ENCODE measurements at places on chromosomes 7 and 10.

DNA sequence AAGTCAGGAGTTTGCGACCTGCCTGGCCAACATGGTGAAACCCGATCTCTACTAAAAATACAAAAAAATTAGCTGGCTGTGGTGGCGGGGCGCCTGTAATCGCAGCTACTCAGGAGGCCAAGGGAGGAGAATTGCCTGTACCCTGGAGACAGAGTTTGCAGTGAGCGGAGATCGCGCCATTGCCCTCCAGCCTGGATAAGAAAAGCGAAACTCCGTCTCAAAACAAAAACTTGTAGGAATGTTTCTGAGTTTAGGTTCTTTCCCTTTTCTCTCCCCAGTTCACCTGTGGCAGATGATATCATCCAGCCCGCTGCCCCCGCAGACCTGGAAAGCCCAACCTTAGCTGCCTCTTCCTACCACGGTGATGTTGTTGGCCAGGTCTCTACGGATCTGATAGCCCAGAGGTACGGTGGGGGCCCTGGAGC lies 138.8 kb upstream of the BTBD16 start:
- DNase-seq: no peak

DNA sequence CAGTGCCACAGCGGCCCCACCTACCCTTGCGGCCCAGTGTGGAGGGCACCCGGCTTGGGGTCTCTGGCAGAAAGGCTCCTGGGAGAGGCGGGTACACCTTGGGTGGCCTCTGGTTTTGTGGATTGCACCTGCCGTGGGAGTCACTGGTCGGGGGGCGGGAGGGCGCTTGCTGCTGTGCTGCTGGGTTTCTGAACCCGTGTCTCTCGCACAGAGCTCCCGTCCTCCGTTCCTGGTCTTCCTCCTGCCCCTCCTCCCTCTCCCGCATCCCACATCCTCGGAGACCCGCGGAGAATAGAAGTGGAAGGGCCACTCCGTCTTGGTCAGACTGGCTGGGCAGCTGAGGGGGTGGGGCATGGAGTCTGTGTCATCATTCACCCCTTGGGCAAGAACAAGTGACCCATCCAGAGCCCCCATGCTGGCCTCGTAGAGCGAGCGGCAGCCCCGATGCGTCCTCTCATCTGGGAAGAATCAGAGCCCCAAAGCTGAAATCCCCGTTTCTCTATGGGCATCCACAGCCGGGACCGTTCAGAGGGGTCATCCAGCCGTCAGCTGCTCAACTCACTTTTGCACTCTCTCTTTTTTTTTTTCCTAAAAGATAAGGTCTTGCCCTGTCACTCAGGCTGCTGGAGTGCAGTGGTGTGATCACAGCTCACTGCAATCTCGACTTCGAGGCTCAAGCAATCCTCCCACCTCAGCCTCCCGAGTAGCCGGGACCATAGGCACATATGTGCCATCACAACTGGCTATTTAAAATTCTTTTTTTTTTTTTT lies 4.0 kb downstream of the MAFK start:
- no peak for DNase-seq

GRCh38 chr7:82382276-82382675 lies 61.3 kb downstream of the CACNA2D1 start:
- no peak for DNase-seq

DNA sequence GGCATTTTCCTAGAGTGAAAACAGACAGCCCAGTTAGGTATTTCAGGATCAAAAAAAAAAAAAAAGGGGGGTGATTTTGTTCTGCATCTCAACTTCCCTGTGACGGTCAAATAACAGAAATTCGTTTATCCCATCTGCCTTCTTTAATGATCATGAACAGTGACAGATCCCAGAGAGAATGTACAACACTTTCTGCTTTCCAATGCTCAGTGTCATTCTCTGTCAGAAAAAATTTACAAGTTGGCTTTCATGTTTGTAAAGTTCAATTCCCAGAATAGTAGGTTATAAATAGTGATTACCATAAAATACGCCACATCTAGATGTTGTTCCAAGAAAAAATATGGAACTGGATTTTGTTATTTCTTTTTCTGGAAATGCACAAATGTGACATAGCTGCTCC lies 1013.2 kb upstream of the PHF14 start:
- DNase-seq: no peak
